ENCODE measurements at places on chromosomes 4 and X. TPM values are rescaled to one million over a fixed set of nuclear protein-coding genes. Genes with fewer than 3 reads are reported as not detected.

GRCh38 chr4:152807294-152807829 lies 27.6 kb downstream of the ARFIP1 start:
- H3K4me1 ChIP-seq = no peaks in the 10 kb centered on the region
- H3K4me3 ChIP-seq = no peak overlapping the region
- no peaks in the 10 kb centered on the region for H3K27me3 ChIP-seq
- H3K27ac ChIP-seq = no peak overlapping the region
- no peaks in the 10 kb centered on the region for H3K36me3 ChIP-seq
- no peak for DNase-seq

STATH gene
- not detected for total RNA-seq

SGMS2 gene
- total RNA-seq = not detected

DNA sequence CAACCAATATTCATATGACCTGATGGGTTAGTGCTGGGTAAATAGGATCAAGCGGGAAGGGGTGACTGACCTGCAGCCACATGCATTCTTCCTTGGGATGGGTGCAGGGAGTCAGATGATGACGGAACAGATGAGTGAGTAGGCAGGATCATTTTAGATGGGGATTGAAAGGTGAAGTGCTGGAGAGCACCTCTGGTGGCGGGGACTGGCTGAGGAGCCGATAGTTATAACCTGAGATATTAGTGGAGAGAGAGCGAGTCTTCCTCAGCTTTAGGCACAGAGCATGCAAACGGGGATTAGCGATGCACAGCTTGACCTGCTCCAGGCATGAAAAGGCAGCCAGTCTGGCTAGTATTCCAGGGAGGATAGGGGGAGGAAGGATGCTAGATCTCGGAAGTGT lies 99.1 kb downstream of the AFF1 start:
- peaks cover 20% of the 10 kb centered on the region for H3K4me1 ChIP-seq
- no peaks in the 10 kb centered on the region for H3K27me3 ChIP-seq
- no peak overlapping the region for H3K4me3 ChIP-seq
- H3K36me3 ChIP-seq = no peaks in the 10 kb centered on the region

DNA sequence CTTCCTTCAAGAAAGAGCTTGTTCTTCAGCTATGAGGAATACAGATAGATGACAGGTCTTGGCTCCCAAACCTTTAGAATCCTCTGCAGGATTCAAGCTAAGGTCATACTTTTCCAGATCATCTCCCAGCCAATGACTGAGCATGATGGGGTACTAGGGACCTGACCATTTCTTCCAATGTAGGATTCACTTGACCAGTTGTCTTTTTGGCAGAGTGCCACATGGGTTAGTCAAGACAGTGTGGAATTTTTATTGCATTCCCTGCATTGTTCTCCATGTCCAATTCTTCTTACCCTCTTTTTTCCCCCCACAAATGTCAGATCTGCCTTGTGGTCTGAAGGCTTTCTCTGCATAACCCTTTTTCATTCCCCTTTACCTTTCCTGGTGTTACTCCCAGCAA lies 99.5 kb downstream of the CCSER1 start:
- H3K4me1 ChIP-seq = no peaks in the 10 kb centered on the region
- no peak overlapping the region for H3K4me3 ChIP-seq
- H3K27me3 ChIP-seq = no peaks in the 10 kb centered on the region
- DNase-seq = no peak
- H3K36me3 ChIP-seq = no peaks in the 10 kb centered on the region

EDA gene
- total RNA-seq = 12.1 TPM

GRCh38 chr4:169348541-169348940 lies 77.8 kb upstream of the SH3RF1 start:
- H3K27ac ChIP-seq = no peak overlapping the region
- H3K4me3 ChIP-seq = no peak overlapping the region
- H3K4me1 ChIP-seq = no peaks in the 10 kb centered on the region

DNA sequence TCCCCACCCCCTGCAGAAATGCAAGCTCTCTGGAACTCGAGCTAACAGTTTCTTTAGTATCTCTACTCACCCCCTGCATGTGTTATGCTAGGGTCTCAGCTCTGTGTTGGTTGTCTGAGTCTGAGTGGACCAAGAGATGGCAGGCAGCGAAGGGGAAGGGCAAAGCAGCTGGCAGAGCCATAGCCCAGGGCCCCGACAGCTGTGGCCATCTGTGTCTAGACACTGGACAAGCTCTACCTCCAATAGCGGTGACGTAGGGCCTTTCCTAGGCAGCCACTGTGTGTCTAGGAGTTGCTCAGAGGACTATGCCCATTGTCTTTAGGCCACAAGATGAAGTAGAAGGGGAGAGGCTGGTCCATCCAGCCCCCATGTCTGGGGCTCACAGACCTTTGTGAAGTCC lies 79.2 kb downstream of the EFNB1 start:
- no peak overlapping the region for H3K4me3 ChIP-seq
- peaks cover 3% of the 10 kb centered on the region for H3K27me3 ChIP-seq
- H3K36me3 ChIP-seq = no peaks in the 10 kb centered on the region
- H3K4me1 ChIP-seq = no peaks in the 10 kb centered on the region
- H3K27ac ChIP-seq = no peak overlapping the region

SPINK2 gene
- total RNA-seq = 2.0 TPM

CSAG2 gene
- total RNA-seq = not detected

- H3K36me3 ChIP-seq = no peaks in the 10 kb centered on the region
- no peaks in the 10 kb centered on the region for H3K4me1 ChIP-seq
- no peak overlapping the region for H3K27ac ChIP-seq
- H3K27me3 ChIP-seq = no peaks in the 10 kb centered on the region
- DNase-seq = no peak
- H3K4me3 ChIP-seq = no peak overlapping the region
Observed at GRCh38 chrX:133859860-133860259, 125.5 kb downstream of the GPC3 start.

CFAP47 gene
- total RNA-seq = not detected

SMIM10L2A gene
- total RNA-seq = 3.3 TPM

DNA sequence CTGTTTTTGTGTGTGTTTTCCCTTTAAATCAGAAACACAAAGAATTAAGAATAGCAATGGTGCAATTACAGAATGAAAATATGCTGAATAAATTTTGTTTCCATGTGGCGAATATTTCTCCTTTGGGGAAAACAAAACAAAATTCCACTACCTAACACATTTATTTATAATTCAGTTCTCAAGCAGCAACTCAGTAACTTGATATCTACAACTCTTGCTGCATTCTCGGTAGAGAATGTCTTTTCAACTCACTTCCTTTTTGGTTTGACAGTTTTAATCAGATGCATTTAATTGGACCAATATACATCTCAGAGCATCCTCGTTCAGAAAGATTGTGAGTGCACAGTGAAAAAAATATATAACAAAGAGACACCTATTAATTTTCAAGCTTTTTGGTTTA lies 30.8 kb downstream of the ZNF827 start:
- H3K4me1 ChIP-seq = no peaks in the 10 kb centered on the region
- H3K4me3 ChIP-seq = no peak overlapping the region
- no peak overlapping the region for H3K27ac ChIP-seq
- DNase-seq = no peak
- no peaks in the 10 kb centered on the region for H3K27me3 ChIP-seq
- H3K36me3 ChIP-seq = no peaks in the 10 kb centered on the region

GRCh38 chr4:122879001-122879400 lies 43.4 kb downstream of the NUDT6 start:
- H3K27me3 ChIP-seq = no peaks in the 10 kb centered on the region
- no peak overlapping the region for H3K27ac ChIP-seq
- no peaks in the 10 kb centered on the region for H3K36me3 ChIP-seq
- H3K4me1 ChIP-seq = no peaks in the 10 kb centered on the region
- no peak for DNase-seq
- H3K4me3 ChIP-seq = no peak overlapping the region

SLC25A4 gene
- 7.2 TPM for total RNA-seq

- no peaks in the 10 kb centered on the region for H3K4me1 ChIP-seq
- H3K4me3 ChIP-seq = no peak overlapping the region
Observed at GRCh38 chr4:158122501-158122900, 50.3 kb downstream of the GASK1B start.
